Fibroblast of skin of right biceps (primary cell): ENCODE measurements at places on chromosomes 11 and 22.
A peak's percentile ranks its signal among the peaks of the same experiment; 100 is the strongest.

DNA sequence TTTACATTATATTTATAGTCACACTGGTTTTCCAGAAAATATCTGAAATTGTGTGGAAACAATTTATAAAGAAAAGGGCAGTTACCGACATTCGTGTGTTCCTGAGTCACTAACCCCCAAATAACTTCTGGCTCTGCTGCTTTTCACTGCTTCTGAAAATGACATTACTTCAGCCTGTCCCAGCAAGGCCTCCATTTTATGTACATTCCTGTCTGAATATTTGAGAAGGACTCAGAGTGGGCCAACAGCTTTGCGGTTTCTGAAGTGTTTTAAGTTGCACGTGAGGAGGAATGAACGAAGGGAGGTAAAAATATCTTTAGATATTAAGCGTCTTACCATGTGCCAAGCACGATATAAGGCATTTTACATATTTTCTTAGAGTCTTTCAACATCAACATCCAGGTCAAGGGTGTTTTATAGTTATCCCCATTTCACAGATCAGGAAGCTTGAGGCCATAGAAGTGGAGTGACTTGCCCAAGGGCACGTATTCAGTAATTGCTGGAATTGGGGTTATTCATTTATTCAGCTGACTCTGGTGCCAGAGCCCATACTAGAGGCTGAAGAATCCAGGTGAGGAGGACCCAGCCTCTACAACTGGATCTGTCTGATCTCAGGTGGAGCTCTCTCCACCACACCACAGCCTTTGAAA lies 30.8 kb upstream of the WNT11 start:
- DNase-seq = peak; percentile 54

- no peak for DNase-seq
These were observed 15.7 kb upstream of the SCGB1A1 start for GRCh38 chr11:62402960-62403730.

DNA sequence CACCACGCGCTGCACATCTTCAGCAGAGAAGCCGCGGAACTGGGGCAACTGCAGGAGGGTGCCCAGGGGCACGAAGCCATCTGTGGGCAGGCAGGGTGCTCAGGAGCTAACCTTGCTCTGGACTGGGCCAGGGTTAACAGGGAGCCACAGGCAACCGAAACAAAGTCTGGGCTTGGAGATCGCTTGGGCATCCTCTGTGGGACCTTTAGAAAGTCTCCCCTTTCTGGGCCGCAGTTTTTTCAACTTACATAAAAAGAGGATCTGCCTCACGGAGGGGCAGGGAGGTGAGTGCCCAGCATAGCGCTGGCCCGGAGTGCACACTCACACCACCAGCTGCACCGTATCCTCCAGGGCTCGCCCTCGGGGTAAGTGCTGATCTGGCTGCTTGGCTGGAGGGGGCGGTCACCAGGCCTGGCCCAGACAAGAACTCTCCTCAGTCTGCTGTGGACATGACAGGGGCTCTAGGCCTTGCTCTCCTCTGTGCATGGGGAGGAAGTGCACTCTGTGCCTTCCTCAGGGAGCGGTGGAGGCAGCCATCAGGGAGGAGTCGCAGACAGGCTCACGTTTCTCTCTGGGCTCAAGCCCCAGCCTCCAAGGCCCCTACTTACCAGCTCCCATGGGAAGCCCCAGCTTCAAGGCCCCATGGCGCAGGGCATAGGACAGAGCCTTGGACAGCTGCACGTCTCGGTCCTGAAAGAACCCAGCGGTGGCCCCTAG lies 937 bp downstream of the TRPT1 start:
- DNase-seq = no peak

- DNase-seq = peak; percentile 89
These were observed 14.6 kb upstream of the TEF start for GRCh38 chr22:41367039-41367679.

DNA sequence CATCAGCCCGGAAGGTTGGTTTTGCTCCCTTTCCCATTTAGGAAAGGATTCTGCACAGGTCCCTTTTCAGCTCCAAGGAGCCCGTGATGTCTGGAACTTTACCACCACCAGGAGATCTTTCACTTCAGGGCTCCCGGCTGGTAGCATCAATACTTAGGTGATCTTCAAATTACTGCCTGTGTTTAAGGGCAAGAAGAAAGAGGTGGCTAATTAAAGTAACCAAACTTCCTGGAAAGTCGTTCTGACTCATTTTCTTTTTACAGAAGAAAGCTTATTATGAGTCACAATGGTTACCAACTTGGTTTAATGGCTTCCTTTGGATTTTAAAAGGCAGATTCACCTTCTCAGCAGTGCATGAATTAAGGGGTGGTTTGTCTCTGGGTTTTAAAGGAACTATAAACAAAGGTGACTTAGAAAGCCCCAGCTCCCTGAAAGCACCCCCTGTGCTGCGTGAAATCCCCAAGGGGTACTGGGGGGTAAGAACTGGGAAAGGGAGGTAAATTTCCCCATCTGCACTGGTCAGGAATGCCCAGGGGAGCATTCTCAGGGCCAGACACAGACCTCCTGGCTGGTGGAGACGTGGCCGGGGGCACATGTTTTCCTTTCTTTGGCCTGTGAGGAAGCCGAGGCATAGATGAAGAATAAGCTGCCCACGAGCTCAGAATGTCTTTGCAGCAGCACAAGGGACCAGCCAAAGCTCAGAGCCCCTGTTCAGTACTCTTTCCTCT lies 8.8 kb downstream of the POU2F3 start:
- DNase-seq = peak; percentile 72

DNA sequence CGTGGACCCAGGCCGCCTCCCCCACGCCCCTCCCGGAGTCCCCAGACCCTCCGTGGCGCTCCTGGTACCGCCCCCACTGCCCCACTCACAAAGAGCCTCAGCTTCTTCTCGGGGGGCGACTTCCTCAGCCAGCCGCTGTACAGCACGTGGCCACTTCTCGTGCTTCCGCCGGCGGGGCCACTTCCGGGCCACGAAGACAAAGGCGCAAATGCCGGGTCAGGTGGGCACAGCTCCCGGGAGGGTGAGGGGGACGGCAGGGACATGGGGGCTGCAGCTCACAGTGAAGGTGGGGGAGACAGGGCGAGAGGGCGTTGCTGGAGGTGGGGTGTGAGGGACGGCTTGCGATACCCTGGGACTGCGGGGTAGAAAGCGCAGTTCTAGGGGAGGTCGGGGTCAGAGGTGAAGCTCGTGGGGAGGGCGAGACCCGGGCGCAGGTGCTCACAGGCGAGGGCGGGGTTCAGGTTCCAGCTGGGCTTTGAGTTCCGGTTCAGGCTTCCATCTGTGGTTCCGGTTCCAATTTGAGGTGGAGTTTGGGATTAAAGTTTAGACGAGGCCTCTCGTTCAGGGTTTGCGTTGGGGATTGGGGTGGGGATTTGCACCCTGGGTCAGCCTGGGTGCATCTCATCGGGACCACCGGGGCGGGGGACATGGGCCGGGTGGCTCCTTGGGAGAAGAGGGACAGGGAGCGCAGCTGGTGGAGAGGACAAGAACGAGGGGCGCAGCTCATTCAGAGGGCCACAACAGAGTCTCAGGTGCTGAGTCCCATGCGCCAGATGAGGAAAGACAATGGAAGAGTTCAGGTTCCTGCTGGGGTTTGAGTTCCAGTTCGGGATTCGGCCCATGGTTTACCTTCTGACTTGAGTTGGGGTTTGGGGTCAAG lies at the start of gene GAB4:
Gene GAB4, minus strand, starts transcription at position 371 of the 880 bp plus-strand sequence. Its CDS starts 108 bp downstream, at position 263.
- DNase-seq = no peak

- no peak for DNase-seq
These were observed 6.0 kb downstream of the OR2AT4 start for GRCh38 chr11:75090671-75091177.

DNA sequence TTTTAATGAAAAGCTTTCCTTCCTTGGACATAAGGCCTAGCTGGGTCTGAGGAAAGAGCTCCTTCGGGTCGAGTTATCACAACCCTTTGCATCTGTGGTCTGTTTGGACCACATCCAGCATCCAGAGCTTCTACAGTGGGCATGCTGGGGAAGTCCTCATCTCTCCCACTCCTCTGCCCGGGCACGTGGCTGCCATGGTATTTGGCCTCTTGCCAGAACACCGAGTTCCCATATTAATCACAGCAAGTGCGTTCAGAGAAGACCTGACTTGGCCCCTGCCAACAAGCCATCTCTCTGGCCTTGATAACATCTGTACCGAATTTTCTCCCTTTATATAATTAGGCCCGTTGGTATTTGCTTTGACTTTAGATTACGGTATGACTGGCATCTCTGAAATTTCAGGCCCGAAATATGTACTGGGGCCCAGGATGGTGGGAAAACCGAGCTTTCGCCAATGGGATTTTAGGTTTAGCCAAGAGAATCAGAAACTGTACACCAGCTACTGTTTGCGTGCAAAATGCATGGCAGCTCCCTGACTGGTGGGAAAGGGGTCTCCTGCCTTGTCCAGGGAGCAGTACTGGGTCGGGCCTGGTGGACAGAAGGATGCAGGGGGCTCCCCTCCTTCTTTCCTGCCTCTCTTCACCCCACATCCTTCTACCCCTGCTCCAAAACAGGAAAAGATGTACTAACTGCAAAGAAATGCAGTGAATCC lies 90.0 kb downstream of the MICAL2 start:
- peak; percentile 93 for DNase-seq

GRCh38 chr11:68677432-68677831 lies 6.9 kb upstream of the GAL start:
- DNase-seq = peak; percentile 84

DNA sequence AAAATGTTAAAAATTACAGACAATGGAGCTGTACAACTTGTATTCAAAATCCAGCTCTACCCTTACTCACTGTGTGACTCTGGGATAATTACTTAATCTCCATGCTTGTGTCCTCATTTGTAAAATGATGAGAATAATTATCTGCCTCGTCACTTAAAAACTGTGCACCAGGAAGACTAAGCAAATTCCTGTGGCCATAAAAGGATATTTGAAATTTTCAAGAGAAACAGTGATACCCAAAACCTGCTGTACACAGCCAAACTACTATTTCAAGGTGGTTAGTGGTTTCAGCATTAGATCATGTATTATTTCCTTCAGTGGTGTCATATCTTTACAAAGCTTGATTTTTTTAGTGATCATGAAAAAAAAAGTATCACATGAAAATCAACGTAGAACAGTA lies 136.9 kb downstream of the METTL15 start:
- DNase-seq = peak; percentile 79

GRCh38 chr11:65438257-65439151 lies 15.9 kb downstream of the NEAT1 start:
- DNase-seq = peak; percentile 52

DNA sequence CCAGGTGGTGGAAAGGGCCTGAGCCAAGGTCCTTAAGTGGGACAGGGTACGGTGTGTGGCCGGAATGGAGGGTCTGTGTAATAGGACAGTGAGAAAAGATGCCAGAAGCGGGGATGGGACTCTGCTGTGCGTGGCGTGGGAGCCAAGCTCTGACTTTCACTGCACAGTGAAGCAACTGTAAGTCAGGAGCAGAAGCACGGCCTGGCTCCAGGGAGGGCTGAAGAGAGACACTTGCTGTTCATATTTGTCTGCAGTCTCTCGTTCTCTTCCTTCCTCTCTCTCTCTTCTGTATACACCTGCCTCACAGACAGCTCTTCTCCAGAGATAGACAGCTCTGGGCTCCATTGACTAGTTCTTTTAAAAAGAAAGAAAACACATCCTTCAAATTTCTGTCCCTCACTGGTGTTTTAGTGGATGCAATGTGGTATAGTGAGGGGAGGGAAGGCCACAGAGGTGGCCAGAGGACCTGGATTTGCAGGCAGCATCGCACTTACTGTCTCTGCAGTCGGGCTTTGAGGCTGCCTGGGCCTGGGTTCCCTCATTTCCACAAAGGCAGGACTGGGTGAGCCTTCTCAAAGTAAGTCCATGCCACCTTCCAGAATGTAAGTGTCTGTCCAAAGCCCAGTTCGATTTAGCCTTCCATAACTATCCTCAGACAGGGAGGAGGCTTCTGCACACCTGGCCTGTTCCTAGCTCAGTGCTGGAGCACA lies 2.1 kb downstream of the IL17RA start:
- DNase-seq = no peak

- no peak for DNase-seq
These were observed 193.4 kb downstream of the ADAMTS15 start for GRCh38 chr11:130641876-130642275.

DNA sequence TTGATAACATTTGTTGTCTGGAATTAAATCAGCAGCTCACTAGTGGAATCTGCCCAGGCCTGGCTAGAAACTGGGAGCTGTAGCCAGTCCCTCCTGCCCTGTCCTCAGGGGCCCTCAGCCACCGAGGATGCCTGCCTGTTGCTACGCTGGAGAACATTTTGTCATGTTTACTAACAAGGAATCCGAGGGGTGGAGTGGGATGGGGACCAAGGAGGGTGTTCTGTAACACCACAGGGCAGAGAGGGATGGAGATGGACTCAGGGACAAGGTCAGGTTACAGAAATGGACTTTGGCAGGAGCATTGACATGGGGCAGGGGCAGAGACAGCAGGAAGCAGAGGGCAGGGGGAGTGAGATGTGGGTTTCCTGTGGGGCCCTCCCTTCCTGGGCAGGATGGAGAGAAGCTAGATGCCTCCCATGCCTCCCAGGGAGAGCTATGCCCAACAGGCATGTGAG lies 45.8 kb upstream of the AMPD3 start:
- no peak for DNase-seq

GRCh38 chr11:112794331-112794846 lies 166.8 kb upstream of the NCAM1 start:
- DNase-seq = peak; percentile 49

GRCh38 chr11:114563077-114563476 lies 3.4 kb upstream of the NXPE1 start:
- peak; percentile 68 for DNase-seq

DNA sequence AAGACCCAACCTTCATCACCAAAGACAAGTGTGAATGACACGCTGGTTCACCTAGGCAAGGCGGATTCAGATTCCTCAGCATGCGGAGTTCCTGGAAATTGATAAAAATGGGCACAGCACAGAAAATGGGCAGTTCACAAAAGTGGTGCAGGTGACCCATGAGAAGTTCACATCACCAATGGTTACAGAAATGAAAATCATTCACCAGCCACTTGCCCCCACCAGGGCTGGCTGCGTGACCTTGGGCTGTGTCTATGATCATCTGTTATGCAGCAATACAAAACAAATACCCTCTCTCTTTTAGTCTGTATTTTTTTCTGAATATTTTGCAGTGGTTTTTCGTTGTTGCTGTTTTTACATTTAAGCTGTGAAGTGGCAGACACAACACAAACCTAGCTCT lies 415.9 kb downstream of the TBC1D22A start:
- DNase-seq = no peak
